ENCODE measurements at places on chromosomes 12 and 14.
A peak's percentile ranks its signal among the peaks of the same experiment; 100 is the strongest.

GRCh38 chr14:75249251-75249957, 29.2 kb upstream of the FOS start:
- no peak for DNase-seq

DNA sequence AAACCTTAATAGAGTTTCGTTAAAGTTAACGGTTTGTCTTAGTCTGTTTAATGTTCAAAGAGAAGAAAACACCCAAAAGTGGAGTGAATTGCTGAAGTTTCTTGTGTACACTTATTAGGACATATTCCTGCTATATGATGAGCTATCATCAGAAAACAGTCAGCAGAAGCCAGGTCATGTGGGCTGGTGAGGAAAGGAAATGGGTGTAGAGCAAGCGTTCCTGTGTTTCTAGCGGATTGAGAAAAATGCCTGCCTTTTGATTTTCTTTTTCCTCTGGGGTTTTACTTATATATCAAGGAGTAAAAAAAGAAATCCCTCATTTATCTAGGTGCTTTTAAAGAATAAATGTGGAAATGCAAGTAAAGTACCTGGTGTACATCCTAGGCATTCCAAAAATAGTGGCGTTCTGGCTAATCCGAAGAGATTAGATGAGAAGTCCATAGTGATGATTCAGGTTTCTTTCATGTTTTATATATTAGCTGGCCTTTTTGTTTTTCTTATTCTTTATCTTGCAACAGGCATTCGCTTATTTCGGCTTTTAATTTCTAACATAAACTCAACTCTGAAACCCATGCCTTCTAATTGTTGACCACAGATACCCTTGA, 50.7 kb downstream of the FLRT2 start:
- DNase-seq: no peak

DNA sequence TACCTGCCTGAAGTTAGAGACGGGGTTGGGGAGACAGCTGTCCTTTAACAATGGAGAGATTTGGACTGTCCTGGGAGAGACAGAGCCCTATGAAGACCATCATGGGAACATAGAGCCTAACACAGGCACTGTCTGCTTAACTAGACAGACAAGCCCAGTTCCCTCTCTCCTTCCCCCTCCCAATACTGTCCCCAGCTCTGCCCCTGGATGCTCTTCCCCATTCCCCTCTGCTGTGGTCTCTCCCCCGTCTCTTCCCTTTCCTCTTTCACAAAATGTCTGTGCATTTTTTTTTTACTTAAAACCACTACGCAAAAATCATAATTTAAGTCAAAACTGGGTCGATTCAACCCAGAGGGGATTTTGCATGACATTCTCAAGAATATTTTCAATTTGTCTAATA, 232.9 kb downstream of the CHST11 start:
- DNase-seq: no peak

- DNase-seq: no peak
Measured at GRCh38 chr12:1500095-1500801, 94.1 kb downstream of the FBXL14 start.

DNA sequence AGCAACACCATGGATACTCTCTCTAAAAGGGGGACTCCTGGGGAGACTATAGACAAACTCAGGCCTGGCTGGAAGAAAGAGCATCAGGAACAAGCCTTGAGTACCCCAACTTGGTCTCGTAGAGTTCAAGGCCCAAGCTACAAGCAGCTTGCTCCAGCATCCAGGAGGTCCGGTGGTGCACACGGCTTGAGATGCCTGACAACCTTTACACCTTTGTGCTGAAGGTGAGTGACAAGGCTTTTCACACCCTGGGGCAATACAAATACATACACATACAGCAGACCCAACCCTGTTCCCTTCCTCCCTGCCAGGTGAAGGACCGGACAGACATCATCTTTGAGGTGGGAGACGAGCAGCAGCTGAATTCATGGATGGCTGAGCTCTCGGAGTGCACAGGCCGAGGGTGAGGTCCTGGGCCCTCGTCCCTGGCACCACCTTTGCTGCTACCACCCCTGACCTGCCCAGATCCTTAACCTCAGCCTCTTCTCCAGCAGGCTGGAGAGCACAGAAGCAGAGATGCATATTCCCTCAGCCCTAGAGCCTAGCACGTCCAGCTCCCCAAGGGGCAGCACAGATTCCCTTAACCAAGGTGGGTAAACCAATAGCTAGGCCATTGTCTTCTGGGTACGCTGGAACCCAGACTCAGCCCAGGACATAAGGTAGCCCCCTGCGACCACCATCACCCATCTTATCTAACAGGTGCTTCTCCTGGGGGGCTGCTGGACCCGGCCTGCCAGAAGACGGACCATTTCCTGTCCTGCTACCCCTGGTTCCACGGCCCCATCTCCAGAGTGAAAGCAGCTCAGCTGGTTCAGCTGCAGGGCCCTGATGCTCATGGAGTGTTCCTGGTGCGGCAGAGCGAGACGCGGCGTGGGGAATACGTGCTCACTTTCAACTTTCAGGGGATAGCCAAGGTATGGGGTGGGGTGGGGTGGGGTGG, 41.2 kb downstream of the SH2B3 start:
- DNase-seq: no peak

- DNase-seq: no peak
Measured at GRCh38 chr12:17139931-17140330, 534.0 kb upstream of the LMO3 start.

DNA sequence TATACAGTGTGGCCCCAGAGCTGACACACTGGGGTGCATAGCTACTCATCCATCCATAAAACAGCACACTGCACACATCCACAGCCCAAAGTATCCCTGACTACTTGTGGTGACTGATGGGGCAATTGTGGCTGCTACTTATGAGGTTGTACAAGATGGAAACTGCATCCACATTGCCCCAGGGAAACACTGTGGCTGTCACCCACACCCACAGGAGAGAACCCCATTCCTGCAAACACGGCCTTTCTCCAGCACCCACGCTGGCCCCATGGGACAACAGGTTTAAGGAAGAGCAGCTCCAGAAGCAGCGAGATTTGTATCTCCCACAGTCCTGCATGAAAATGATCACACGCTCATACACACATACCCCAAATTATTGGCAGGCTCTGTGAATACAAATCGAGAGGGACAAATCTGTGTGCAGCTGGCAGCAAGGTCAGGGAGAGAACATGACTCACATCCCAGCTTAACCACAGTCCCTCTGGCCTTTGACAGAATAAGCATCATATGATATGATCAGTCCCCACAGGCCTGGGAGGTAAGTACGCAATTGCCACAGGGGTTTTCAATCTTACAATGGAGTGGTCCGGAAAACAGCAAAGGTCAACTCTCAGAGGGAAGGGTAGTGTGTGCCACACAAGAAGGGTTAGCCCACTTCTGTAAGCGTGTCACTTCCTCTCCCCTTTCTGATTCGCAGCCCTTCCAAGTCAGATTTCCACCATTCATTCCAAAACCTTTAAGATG, 61.9 kb downstream of the ESR2 start:
- peak; percentile 69 for DNase-seq
